Mesendoderm (in vitro differentiated cells): ENCODE measurements at places on chromosomes 5 and 9.

DNA sequence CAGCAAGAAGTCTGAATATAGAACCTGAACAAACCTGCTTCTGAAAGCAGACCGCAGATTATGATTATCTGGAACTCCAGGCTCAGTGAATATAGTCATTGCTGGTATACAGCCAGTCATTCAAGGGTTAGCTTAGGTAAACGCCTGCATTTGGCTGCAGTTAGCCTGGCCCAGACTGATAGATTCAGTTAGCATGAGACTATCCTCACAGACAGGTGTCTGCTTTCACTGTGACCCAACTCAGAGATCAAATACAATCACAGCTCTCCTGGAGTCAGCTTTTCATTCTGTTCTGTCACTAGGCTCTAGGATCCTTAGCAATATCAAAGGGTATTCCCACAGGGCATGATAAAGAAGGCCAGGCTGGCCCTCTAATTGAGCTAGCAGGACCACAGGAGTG is 138.6 kb upstream of the PLCXD3 start:
- no peaks in the 10 kb centered on the region for H3K4me1 ChIP-seq
- H3K36me3 ChIP-seq = no peaks in the 10 kb centered on the region
- H3K27me3 ChIP-seq = no peaks in the 10 kb centered on the region
- no peak for DNase-seq

DNA sequence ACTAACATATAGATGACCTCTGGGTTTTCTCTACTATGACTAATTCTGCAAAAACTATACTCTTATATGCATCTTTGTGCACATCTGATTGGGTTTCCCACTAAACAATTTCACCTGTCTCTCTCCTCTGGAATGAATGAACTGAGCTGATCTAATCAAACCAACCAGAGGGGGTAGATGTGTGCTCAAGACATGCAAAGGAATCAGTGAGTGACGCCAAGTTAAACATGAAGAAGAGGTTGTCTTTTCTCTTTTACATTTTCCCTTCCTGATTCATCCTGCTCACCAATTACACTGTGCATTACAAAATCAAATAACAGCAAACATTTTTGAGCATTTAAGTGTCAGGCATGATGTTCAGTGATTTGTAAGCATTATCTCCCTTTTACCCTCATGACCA is 29.6 kb upstream of the GRXCR2 start:
- H3K4me1 ChIP-seq = no peaks in the 10 kb centered on the region
- no peaks in the 10 kb centered on the region for H3K36me3 ChIP-seq
- H3K27me3 ChIP-seq = no peaks in the 10 kb centered on the region
- no peak for DNase-seq
- H3K27ac ChIP-seq = no peak overlapping the region
- no peak overlapping the region for H3K4me3 ChIP-seq

GRCh38 chr9:13179257-13179656 is 100.2 kb downstream of the MPDZ start:
- no peak overlapping the region for H3K4me3 ChIP-seq
- no peaks in the 10 kb centered on the region for H3K4me1 ChIP-seq
- no peak for DNase-seq
- H3K36me3 ChIP-seq = no peaks in the 10 kb centered on the region
- no peaks in the 10 kb centered on the region for H3K27me3 ChIP-seq

- no peaks in the 10 kb centered on the region for H3K27me3 ChIP-seq
- no peak overlapping the region for H3K27ac ChIP-seq
- H3K36me3 ChIP-seq = no peaks in the 10 kb centered on the region
- peaks cover 11% of the 10 kb centered on the region for H3K4me1 ChIP-seq
- no peak overlapping the region for H3K4me3 ChIP-seq
- no peak for DNase-seq
These were observed 91.2 kb upstream of the PAM start for GRCh38 chr5:102663749-102664530.

DNA sequence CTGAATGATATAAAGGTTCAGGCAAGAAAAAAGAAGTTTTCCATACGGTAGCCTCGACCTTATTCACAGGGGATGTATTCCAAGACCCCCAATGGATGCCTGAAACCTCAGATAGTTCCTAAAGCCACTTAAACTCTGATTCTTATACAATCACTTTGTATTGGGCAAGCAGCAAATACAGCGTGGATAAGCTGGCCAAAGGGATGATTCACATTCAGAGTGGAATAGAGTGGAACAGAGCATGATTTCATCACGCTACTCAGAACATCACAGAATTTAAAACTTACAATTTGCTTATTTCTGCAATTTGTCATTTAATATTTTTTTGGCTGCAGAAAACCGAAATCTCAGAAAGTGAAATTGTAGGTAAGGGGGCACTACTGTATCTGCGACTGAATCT is 40.5 kb upstream of the CDH18 start:
- H3K4me3 ChIP-seq = no peak overlapping the region
- no peaks in the 10 kb centered on the region for H3K4me1 ChIP-seq
- H3K27ac ChIP-seq = no peak overlapping the region
- no peak for DNase-seq

- H3K4me3 ChIP-seq = no peak overlapping the region
- H3K36me3 ChIP-seq = no peaks in the 10 kb centered on the region
- no peak for DNase-seq
- H3K27ac ChIP-seq = no peak overlapping the region
- H3K4me1 ChIP-seq = no peaks in the 10 kb centered on the region
- no peaks in the 10 kb centered on the region for H3K27me3 ChIP-seq
These were observed 38.3 kb downstream of the FAM13B start for GRCh38 chr5:137994556-137994955.

GRCh38 chr5:20446121-20446520 is 458.1 kb upstream of the CDH18 start:
- H3K27ac ChIP-seq = no peak overlapping the region
- no peak overlapping the region for H3K4me3 ChIP-seq
- no peak for DNase-seq
- no peaks in the 10 kb centered on the region for H3K4me1 ChIP-seq
- H3K27me3 ChIP-seq = no peaks in the 10 kb centered on the region
- H3K36me3 ChIP-seq = no peaks in the 10 kb centered on the region

DNA sequence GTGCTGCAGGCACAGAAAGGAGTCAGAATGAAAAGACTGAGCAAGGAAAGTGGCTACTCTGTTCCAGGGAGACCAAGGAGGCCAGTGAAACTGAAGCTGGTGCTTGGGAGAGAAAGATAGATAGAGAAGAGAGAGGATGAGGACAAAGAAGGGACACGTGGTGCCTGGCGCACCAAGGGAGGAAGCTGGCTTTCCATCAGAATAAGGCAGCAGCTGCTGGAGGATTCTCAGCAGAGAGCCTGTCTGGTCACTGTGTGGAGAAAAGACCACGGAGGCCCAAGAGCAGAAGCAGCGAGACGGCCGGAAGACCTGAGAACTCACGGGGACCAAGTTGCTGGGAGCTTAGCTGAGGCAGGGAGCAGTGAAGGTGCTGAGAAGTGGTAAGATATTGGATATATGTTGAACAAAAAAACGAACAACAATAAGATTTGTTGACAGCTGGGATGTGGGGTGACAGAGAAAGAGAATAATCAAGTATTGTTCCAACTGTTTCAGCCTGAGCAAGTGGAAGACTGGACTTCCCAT is 116.1 kb downstream of the SEMA5A start:
- no peak for DNase-seq
- H3K4me1 ChIP-seq = no peaks in the 10 kb centered on the region

- no peaks in the 10 kb centered on the region for H3K27me3 ChIP-seq
- no peak overlapping the region for H3K27ac ChIP-seq
- no peaks in the 10 kb centered on the region for H3K36me3 ChIP-seq
- H3K4me1 ChIP-seq = no peaks in the 10 kb centered on the region
- DNase-seq = no peak
These were observed 35.4 kb upstream of the RLN1 start for GRCh38 chr9:5375091-5375490.

GRCh38 chr5:160743027-160743426 is 109.0 kb downstream of the ATP10B start:
- no peaks in the 10 kb centered on the region for H3K27me3 ChIP-seq
- no peak for DNase-seq
- no peak overlapping the region for H3K4me3 ChIP-seq
- no peaks in the 10 kb centered on the region for H3K36me3 ChIP-seq
- H3K27ac ChIP-seq = no peak overlapping the region
- H3K4me1 ChIP-seq = peaks cover 7% of the 10 kb centered on the region

DNA sequence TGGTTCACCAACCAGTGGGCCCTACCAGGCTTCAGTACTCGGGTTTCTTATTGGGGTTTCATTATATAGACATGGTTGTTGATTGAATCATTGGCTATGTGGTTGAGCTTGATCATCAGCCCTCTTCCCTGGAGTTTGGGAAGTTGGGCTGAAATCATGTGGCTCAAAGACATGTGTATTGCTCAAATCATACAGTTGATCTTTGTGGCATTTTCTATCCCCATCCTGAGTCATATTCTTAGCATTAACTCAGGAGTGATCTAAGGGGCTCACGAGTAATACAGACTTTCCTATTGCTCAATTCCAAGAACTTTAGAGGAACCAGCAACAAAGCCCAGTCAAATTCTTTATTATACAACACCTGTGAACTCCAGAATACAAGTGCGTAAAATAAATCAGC is 66.2 kb downstream of the SMC5 start:
- no peaks in the 10 kb centered on the region for H3K27me3 ChIP-seq
- H3K4me3 ChIP-seq = no peak overlapping the region
- no peak overlapping the region for H3K27ac ChIP-seq
- DNase-seq = no peak

DNA sequence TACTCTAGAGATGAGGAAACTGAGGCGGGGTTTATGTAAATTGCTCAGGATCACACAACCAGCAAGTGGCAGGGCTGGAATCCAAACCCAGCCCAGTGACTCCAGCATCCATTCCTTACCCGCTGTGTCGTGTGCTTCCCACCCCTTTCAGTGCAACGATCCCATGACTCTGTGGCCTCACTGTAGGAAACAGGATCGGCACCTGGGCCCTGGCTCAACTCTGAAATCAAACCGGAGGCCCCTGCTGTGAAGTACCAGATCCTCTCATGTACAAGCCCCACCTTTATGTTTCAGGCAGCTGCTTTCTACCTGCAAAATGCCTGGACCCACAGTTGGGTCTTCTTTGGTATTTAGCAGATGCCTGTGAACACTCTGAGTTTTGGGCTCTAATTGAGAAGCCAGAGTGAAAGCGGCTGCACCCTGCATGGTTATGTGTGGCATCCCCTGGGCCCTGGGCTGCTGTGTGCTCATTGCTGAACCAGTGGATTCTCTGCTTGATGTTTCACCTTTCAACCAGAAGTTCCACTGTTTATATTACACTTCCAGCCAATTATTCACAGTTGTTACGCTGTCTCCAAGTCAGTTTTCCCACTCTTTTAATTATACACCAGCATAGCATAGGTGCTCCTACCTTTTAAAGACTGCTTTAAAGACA is 36.7 kb downstream of the ABLIM3 start:
- H3K36me3 ChIP-seq = no peaks in the 10 kb centered on the region
- DNase-seq = peak; percentile 63
- H3K4me1 ChIP-seq = no peaks in the 10 kb centered on the region
- H3K27ac ChIP-seq = no peak overlapping the region

- H3K27me3 ChIP-seq = no peaks in the 10 kb centered on the region
- H3K4me3 ChIP-seq = no peak overlapping the region
- no peaks in the 10 kb centered on the region for H3K36me3 ChIP-seq
These were observed 285.8 kb upstream of the MEF2C start for GRCh38 chr5:89168766-89169165.

- H3K4me3 ChIP-seq = peak overlapping the region; percentile 60
- H3K4me1 ChIP-seq = peaks cover 5% of the 10 kb centered on the region
- no peaks in the 10 kb centered on the region for H3K36me3 ChIP-seq
- H3K27ac ChIP-seq = no peak overlapping the region
These were observed 880 bp downstream of the CARD19 start for GRCh38 chr9:93096811-93097382.

DNA sequence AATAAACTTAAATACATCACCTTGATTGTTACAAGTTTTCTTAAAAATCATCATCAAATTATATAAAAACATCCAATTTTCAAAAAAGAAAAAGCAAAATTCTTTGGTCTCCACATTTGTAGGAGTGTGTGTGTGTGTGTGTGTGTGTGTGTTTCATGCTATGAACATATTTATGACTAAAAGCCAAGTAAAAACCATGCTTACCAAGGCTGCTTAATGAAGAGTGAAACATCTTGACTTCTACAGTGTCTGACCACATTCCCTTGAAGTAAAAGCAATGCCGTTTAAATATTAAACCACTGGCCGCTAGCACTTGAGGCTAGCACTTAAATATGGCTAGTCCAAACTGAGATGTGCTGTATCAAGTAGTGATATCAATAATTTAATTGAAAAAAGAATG is 549.1 kb upstream of the CCNG1 start:
- H3K27me3 ChIP-seq = no peaks in the 10 kb centered on the region
- no peak for DNase-seq
- no peak overlapping the region for H3K4me3 ChIP-seq
- no peaks in the 10 kb centered on the region for H3K36me3 ChIP-seq
- no peaks in the 10 kb centered on the region for H3K4me1 ChIP-seq

DNA sequence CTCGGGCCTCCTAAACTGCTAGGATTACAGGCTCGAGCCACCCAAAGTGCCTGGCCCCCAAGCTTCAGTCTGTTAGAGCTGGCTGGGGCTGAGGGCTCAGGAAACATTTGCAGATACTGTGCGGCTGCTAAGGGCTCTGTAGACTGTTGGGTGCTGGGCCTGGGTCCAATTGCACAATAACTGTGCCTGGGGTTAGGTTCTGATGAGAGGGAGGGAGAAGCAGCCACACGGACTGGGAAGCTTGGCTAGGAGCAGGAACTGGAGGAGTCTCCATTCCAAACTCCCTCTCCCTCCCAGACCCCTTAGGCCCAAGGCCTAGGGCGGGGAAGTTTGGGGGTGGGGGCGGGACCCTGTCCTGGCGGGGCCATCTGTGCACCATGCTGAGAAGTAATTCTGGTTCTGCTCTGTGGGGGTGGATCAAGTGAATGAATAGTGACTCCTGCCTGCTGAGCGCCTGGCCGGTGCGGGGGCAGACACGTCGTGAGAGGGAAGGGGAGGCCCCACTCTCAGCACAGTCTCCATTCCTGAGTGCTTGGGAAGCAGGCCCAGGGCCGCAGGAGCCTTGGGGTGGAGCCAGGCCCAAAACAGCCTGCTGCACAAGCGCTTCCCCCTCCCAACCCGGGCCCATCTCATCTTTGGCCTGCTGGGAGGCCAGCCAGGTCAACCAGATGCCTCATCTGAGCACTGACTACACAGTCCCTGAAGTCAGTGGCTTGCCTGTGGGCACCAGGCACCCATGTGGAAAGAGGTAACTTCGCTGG is 1.5 kb downstream of the ASS1 start:
- no peaks in the 10 kb centered on the region for H3K27me3 ChIP-seq
- peak overlapping the region; percentile 78 for H3K27ac ChIP-seq
- peaks cover 14% of the 10 kb centered on the region for H3K4me1 ChIP-seq
- no peaks in the 10 kb centered on the region for H3K36me3 ChIP-seq
- no peak overlapping the region for H3K4me3 ChIP-seq
- peak; percentile 74 for DNase-seq

DNA sequence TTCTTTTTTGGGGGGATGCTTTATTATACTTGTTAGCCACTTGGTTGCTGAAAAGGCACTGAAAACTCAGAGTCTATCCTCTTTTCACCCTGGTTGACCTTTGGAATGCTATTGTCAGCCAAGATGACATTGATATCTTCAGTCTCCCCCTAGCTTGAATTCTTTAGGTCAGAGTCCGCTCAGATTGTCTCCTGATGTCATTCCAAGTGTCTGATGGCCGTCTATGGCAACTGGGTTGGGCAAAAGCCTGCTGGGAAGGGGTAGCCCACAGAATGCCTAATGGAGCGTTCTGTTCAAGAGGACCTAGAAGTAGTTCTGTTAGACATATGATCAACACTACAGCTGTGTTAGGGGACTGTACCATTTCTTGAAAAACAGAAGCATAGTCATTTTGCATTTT is 9.7 kb upstream of the MEF2C start:
- H3K4me1 ChIP-seq = no peaks in the 10 kb centered on the region
- no peaks in the 10 kb centered on the region for H3K27me3 ChIP-seq
- H3K4me3 ChIP-seq = no peak overlapping the region
- H3K27ac ChIP-seq = no peak overlapping the region
- no peaks in the 10 kb centered on the region for H3K36me3 ChIP-seq

GRCh38 chr5:86565197-86565789 is 52.4 kb upstream of the COX7C start:
- H3K36me3 ChIP-seq = no peaks in the 10 kb centered on the region
- DNase-seq = no peak
- H3K4me1 ChIP-seq = no peaks in the 10 kb centered on the region
- no peak overlapping the region for H3K4me3 ChIP-seq
- H3K27ac ChIP-seq = no peak overlapping the region
